Large intestine (tissue), 12 donors: ENCODE measurements at places on chromosomes 16 and 17.

GRCh38 chr17:42061646-42062487 is 11.5 kb upstream of the C17orf113 start:
- H3K27me3 ChIP-seq: peaks cover 2% of the 10 kb centered on the region
- no peak for DNase-seq
- H3K36me3 ChIP-seq: no peaks in the 10 kb centered on the region
- H3K4me1 ChIP-seq: no peaks in the 10 kb centered on the region
- no peak overlapping the region for H3K27ac ChIP-seq

GRCh38 chr16:79800016-79800608 is 199.6 kb upstream of the MAF start:
- H3K4me1 ChIP-seq: no peaks in the 10 kb centered on the region
- H3K36me3 ChIP-seq: no peaks in the 10 kb centered on the region
- no peak for DNase-seq
- no peaks in the 10 kb centered on the region for H3K27me3 ChIP-seq
- H3K4me3 ChIP-seq: no peak overlapping the region
- no peak overlapping the region for H3K27ac ChIP-seq

- no peaks in the 10 kb centered on the region for H3K27me3 ChIP-seq
- no peak for DNase-seq
- H3K4me1 ChIP-seq: no peaks in the 10 kb centered on the region
- no peak overlapping the region for H3K4me3 ChIP-seq
- no peak overlapping the region for H3K27ac ChIP-seq
Measured at GRCh38 chr17:14688134-14688533, 387.3 kb downstream of the HS3ST3B1 start.

GRCh38 chr17:7079581-7080455 is at the start of gene CLEC10A:
Gene CLEC10A (minus strand): TSS chr17:7080251. CDS start chr17:7078812, 1,439 bp downstream.
- peaks cover 3% of the 10 kb centered on the region for H3K27me3 ChIP-seq
- no peaks in the 10 kb centered on the region for H3K4me1 ChIP-seq
- DNase-seq: no peak
- no peaks in the 10 kb centered on the region for H3K36me3 ChIP-seq

DNA sequence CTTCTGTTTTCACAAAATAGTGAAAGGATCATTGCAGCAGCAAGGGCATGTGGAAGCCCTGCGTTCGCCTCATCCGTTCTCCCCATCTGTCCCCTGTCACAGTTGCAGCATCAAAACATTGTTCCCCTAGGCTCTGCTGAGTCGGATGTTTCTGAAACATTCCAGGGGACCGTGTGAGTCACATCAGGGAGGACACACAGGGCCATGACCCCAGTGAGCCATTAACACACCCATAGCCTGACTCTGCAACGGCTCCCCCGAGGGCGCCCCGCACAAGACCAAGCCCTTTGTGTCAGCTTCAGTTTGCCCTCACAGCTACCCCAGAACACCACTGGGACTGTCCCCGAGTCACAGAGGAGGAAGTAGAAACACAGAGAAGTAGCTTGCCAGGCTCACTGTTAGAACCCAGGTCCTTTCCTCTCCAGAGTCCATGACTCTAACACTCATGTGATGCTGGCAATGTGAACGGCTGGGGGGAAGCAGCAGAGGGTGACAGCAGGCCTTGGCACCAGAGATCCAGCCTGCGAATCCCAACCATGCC is 63.3 kb upstream of the HSBP1 start:
- H3K36me3 ChIP-seq: no peaks in the 10 kb centered on the region
- no peak overlapping the region for H3K4me3 ChIP-seq
- DNase-seq: no peak
- no peaks in the 10 kb centered on the region for H3K27me3 ChIP-seq
- H3K27ac ChIP-seq: no peak overlapping the region
- H3K4me1 ChIP-seq: no peaks in the 10 kb centered on the region

DNA sequence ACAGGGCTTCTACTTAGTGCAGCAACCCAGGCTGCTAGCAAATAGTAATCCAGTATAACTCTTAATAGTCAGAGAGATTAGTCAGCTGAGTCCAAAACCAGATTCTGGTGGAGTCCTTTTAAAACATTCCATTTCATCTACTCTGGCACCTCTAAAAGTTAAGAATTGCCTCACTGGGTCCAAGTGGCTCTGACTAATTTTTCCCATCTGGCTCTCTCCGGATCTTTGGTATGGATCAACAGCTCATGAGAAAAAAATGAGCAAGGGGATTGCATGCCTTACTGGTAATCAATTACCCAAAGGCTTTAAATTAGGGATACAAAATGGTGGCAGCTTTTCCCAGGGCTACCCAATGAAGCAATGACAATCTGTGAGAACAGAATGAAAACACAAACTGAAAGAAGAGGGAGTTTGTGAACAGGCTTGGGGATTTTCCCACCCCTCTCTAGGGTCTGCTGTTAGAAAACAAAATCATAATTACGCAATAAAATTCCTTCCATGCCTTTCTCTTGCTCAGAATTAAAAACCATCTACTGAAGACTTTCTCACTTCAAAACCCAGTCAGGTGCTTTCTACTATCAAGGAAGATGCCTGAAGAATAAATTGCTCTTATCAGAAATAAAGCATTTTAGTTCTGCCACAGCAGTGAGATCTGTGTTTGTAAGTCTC is 84.6 kb upstream of the PMFBP1 start:
- no peaks in the 10 kb centered on the region for H3K36me3 ChIP-seq
- no peak overlapping the region for H3K27ac ChIP-seq
- no peaks in the 10 kb centered on the region for H3K27me3 ChIP-seq
- DNase-seq: no peak
- H3K4me3 ChIP-seq: no peak overlapping the region

DNA sequence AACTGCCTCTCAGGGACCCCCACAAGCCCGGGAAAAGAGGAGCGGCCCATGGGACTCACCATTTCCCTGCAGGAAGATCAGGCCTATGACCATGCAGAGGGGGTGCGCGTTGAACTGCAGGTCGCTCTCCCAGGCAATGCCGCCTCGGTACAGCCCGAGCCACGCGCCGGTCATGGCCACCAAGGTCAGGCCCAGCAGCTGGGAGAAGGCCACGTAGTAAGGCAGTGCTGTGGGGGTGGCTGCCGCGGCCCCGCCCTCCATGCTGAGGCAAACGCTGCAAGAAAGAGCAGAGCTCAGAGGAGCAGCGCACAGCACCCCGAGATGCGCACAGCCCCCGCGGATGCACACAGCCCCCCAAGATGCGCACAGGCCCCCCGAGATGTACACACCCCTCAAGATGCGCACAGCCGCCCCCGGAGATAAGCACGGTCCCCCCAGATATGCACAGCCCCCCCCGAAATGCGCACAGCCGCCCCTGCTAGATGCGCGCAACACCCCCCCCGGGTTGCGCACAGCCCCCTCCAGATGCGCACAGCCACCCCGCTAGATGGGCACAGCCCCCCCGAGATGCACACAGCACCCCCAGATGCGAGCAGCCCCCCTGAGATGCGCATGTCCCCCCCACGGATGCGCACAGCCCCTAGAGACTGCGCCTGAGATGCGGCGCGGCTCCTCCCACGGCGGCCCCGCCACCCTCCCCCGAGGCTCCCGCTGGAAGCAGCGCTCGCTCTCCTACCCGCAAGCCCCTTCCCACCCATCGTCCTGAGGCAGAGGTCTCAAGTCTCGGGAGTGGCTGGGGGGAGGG is 8.6 kb downstream of the CYB561 start:
- H3K36me3 ChIP-seq: peaks cover 29% of the 10 kb centered on the region
- peak overlapping the region; percentile 6 for H3K4me3 ChIP-seq
- DNase-seq: no peak
- H3K27ac ChIP-seq: no peak overlapping the region
- H3K4me1 ChIP-seq: peaks cover 37% of the 10 kb centered on the region

DNA sequence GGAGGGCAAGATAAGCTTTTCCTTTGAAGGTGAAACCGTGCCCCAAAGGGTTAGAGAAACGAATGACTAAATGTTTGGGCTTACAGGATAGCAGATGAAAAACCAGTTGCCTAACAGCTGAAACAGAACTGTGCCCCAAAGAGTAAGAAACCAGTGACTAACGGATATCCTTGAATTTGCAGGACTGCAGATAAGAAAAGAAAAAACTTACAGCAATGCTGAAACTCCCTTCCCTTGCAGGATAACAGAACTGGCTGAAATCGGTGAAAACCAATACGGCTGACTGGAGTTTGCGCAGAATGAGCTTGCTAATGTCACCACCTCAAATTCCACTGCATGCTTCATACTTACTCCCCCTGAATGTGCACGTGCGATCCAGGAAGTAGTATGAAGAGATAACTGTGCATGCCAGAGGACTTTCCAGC is 175.2 kb upstream of the NLRP1 start:
- H3K4me1 ChIP-seq: no peaks in the 10 kb centered on the region
- H3K27ac ChIP-seq: no peak overlapping the region
- H3K27me3 ChIP-seq: peaks cover 22% of the 10 kb centered on the region
- no peaks in the 10 kb centered on the region for H3K36me3 ChIP-seq
- DNase-seq: no peak
- no peak overlapping the region for H3K4me3 ChIP-seq

- DNase-seq: no peak
- no peak overlapping the region for H3K4me3 ChIP-seq
- no peaks in the 10 kb centered on the region for H3K36me3 ChIP-seq
- no peaks in the 10 kb centered on the region for H3K27me3 ChIP-seq
- no peak overlapping the region for H3K27ac ChIP-seq
- H3K4me1 ChIP-seq: peaks cover 26% of the 10 kb centered on the region
Measured at GRCh38 chr17:42924891-42925290, 24.3 kb downstream of the G6PC1 start.

- no peak for DNase-seq
- no peaks in the 10 kb centered on the region for H3K36me3 ChIP-seq
- no peak overlapping the region for H3K27ac ChIP-seq
- H3K27me3 ChIP-seq: no peaks in the 10 kb centered on the region
Measured at GRCh38 chr17:10178506-10178991, 19.9 kb downstream of the GAS7 start.

GRCh38 chr16:24820522-24820921 is 25.2 kb upstream of the SLC5A11 start:
- no peaks in the 10 kb centered on the region for H3K4me1 ChIP-seq
- peaks cover 81% of the 10 kb centered on the region for H3K36me3 ChIP-seq
- no peak overlapping the region for H3K27ac ChIP-seq

GRCh38 chr16:85600530-85601271 is 12.4 kb upstream of the GSE1 start:
- no peak overlapping the region for H3K27ac ChIP-seq
- H3K36me3 ChIP-seq: peaks cover 10% of the 10 kb centered on the region
- peaks cover 6% of the 10 kb centered on the region for H3K4me1 ChIP-seq
- no peak for DNase-seq

DNA sequence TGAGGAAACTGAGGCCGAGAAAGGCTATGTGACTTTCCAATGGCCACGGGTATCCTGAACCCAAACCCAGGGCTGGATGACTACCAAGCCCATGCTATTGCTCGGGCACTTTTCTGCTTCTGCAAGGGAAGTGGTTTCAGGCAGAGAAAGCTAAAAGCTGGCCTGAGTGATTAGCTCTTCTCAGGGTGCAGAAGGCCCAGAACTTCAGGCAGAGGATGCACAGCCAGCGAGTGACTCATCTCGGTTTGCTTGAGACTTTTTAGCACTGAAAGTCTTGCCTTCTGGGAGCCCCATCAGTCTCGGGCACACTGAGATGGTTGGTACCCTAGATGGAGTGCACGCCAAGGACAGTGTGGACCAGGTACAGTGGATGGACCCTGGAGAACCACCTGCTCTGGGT is 129.5 kb upstream of the SDK2 start:
- no peaks in the 10 kb centered on the region for H3K4me1 ChIP-seq
- no peaks in the 10 kb centered on the region for H3K36me3 ChIP-seq
- DNase-seq: no peak
- H3K4me3 ChIP-seq: no peak overlapping the region
- H3K27ac ChIP-seq: no peak overlapping the region
- peaks cover 3% of the 10 kb centered on the region for H3K27me3 ChIP-seq

DNA sequence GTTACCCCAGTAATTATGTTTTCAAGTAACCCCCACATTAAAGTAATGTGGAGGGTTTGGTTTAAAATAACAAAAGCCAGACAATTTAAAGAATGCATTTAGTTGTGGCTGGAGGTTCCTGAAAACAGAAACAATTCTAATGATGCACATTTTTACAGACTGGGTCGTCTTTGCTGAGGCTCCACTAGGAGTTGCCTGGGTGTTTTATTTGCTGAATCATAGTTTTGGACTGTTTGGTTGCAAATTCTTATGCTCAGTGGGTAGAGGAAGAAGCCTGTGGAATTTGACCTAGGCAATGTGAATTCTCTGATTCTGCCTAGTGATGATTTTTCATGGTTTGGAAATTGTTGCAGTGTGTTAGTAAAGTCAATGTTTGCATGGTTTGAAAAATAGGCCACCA is 16.3 kb downstream of the SHISA9 start:
- no peaks in the 10 kb centered on the region for H3K36me3 ChIP-seq
- H3K27ac ChIP-seq: no peak overlapping the region
- no peaks in the 10 kb centered on the region for H3K4me1 ChIP-seq
- no peak for DNase-seq
- H3K4me3 ChIP-seq: no peak overlapping the region

GRCh38 chr17:81984773-81985410 is 7.5 kb downstream of the ASPSCR1 start:
- no peaks in the 10 kb centered on the region for H3K4me1 ChIP-seq
- H3K27me3 ChIP-seq: no peaks in the 10 kb centered on the region
- H3K4me3 ChIP-seq: no peak overlapping the region
- no peak overlapping the region for H3K27ac ChIP-seq
- no peak for DNase-seq
- H3K36me3 ChIP-seq: peaks cover 48% of the 10 kb centered on the region
